ENCODE measurements at places on chromosomes 5 and 9.

DNA sequence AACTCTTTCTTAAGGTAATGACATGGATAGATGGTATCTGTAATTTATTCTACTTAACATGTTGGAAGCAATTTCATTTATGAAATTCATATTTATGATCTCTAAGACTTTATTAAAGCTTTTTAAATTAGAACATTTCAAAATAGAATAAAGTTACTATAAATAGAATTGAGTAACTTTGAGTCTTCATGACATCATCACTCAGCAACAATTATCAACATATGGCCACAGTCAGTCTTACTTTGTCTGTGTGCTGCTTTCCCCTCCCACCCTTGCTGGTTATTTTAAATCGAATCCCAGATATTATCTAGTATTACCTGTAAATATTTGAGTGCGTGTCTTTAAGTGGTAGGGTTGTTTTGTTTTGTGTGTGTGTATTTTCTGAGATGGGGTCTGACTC lies 65.2 kb downstream of the IPO11 start:
- no peak for DNase-seq

GRCh38 chr5:144950996-144951395 lies 780.3 kb downstream of the KCTD16 start:
- DNase-seq = no peak

- no peak for DNase-seq
These were observed 7.0 kb downstream of the PDE6A start for GRCh38 chr5:149937610-149938009.

- DNase-seq = no peak
These were observed 21.8 kb upstream of the SLC12A7 start for GRCh38 chr5:1133510-1134201.

DNA sequence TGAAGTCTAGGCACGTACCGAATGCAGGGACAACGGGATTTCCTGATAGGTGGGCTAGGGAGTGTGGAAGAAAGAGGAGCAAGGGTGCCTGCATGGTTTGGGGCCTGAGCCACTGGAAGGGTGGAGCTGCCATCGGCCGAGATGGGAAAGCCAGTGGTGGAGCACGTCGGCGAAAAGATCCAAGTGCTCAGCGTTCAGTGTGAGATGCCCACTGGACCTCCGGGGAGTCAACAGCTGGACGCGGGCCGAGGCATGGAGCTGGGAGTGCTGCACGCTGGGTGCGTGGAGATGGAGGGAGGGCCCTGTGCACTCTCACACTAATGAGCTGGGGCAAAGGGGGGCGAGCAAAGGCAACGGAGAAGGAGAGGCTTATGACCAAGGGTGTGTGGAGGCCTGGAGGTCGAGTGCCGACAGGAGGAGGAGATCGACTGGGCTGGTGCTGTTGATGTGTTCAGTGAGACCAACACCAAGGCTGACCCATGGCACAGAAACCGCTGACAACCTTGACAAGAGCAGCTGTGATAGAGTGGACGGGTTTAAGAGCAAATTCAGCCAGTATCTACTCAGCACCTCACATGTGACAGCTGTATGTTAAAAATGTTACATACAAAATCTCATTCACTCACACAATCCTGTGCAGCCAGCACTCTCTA lies 85.7 kb downstream of the STK10 start:
- no peak for DNase-seq

DNA sequence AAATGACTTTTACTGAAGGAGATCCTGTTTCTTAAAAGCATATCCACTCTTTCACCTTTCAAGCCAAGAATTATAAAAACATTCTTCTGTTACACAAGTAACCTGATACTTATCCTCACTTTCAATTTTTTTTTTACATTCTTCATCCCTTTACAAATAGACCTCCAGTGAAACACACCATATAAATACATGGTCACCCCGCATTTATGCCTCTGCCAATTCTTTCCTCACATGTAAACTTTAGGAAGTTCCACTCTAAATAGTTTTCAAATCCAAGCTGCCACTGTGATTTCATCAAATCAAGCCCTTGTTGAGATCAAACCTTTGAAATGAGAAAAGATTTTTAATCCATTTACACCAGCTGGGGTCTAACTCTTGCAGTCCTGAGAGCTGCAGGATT lies 40.0 kb downstream of the GAS1 start:
- no peak for DNase-seq

DNA sequence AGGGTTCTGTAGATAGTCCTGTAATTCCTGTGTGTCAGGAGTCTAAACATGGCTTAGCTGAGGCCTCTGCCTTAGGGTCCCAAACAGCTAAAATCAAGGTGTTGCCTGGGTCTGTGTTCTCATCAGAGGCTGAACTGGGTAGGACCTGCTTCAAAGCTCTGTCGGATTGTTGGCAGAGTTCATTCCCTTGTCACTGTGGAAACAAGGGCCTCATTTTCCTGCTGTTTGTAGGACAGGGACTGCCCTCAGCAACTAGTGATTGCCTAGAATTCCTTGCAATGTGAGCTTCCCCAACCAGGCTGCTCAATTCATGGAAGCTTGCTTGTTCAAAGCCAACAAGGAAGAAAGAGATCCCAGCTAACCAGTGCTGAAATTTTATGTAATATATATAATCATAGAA lies 283.2 kb downstream of the DNAH5 start:
- DNase-seq = no peak

DNA sequence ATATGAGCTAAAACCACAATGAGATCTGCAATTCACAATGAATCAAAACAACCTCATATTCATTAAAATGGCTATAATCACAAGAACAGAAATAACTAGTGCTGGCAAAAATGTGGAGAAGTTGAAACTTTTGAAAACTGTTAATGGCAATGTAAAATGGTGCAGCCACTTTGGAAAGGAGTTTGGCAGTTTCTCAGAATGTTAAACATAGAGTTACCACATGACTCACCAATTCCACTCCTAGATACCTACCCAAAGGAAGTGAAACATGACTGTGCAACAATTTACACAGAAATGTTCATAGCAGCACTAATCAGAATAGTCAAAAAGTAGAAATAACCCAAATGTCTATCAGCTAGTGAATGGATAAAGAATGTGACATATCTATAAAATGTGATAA lies 862.2 kb downstream of the DTWD2 start:
- DNase-seq = no peak

- no peak for DNase-seq
These were observed 189.3 kb upstream of the MAST4 start for GRCh38 chr5:66406761-66407336.

- no peak for DNase-seq
These were observed 17.5 kb downstream of the TMEM161B start for GRCh38 chr5:88251048-88251711.

DNA sequence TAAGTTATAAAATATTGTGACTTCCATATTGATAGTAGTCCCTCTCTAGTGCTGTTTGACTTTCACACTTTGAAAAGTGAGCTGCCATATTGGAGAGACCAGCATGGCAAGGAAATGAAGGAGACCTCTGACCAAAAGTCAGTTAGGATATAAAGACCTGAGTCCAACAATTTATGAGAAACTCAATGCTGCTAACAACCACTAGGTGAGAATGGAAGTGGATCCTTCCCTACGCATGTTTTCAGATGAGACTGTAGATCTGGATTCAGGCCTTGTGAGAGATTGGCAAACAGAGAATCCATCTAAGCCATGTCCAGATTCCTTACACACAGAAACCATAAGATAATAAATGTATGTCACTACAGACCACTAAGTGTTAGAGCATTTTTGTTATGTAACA lies 81.6 kb downstream of the CTNND2 start:
- no peak for DNase-seq

- DNase-seq = no peak
These were observed 20.8 kb upstream of the ACTBL2 start for GRCh38 chr5:57503433-57503832.

DNA sequence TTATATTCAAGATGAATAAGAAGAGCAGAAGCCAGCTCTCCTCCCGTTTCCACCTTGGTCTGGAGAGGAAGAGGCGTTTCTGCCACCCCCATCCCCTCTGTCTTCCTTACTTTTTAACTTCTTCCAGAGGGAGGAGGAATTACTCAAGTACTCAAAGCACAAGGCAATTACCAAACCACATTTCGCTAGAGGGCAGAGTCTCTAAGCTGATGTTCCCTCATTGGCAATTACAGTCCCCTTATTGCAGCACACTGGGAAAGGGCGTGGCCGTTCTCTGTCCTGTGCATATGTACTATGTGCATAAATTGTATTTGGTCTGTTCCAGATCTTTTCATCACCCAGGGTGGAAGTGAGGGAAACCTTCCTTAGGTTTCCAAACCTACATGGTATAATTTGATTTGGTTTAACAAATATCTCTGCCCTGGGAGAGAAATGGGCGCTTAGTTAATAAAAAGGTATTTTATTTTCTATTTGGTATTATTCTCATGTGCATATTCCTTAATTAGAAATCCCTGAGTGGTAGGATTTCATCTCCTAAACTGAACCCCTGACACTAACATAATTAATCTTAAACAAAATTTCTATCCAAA lies 29.8 kb upstream of the ALDOB start:
- DNase-seq = no peak

GRCh38 chr5:89443508-89443907 lies 560.5 kb upstream of the MEF2C start:
- DNase-seq = no peak

DNA sequence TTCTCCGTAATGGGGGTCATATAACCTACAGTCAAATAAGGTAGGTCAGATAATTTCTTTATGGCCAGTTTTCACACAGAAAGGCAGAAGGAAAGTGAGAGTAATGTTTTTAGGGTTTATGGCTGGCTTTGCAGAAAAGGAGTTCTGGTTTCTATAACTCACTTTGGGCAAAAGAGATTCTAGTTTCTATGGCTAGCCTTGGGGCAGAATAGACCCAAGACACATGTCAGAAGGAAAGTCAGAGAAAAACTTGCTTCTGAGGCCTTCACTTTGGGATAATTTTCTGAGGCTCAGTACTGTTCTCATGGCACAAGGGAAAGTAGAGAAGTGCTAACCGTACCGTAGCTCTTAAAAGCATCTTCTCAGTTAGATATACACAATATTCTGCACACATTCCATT lies 1145.3 kb downstream of the EFNA5 start:
- DNase-seq = no peak

DNA sequence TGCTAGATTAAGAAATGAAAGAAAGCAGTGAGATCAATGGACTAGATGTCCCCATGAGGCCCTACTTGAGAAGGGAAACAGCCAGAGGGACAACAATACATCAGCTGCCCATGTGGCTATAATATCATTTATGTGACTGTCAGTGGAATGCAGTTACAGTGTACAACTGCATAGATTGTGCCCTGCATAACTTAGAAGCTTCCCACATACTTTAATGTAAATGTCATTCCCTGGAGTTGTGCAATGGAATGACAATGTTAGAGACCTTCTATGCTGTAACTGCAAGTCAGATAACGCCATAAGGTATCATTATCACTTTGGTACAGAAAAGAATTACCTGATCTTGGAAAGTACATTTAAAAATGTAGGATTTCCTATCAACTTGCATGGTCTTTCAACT lies 67.4 kb downstream of the FBN2 start:
- DNase-seq = no peak

DNA sequence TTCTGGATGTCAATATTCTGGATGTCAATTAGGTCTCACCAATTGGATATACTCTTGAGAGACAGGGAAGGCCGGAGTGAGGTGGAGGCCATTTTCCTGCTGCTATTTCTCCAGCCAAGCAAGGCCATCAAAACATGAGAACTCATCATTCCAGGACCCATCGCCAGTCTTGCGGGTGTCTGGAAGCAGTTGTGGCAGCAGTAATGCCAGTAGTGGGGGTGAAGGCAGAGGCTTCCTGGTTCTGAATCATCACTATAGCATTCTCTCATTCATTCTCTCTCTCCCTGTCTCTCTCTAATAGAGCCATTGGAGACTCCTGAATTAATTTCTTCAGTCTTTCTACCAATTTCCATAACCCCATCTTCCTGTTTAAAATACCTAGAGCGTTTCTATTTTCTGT lies 71.8 kb downstream of the EGFLAM start:
- DNase-seq = no peak

- no peak for DNase-seq
These were observed 448.6 kb downstream of the ZNF608 start for GRCh38 chr5:124297826-124298225.
